ENCODE measurements at places on chromosomes 5 and 9.
A peak's percentile ranks its signal among the peaks of the same experiment; 100 is the strongest.

GRCh38 chr9:5617749-5618148 is 11.2 kb upstream of the RIC1 start:
- DNase-seq, result no peak

GRCh38 chr9:36286388-36286787 is 28.1 kb upstream of the GNE start:
- DNase-seq, result no peak

GRCh38 chr9:110338143-110338542 is 480 bp upstream of the TXNDC8 start:
- DNase-seq, result no peak

DNA sequence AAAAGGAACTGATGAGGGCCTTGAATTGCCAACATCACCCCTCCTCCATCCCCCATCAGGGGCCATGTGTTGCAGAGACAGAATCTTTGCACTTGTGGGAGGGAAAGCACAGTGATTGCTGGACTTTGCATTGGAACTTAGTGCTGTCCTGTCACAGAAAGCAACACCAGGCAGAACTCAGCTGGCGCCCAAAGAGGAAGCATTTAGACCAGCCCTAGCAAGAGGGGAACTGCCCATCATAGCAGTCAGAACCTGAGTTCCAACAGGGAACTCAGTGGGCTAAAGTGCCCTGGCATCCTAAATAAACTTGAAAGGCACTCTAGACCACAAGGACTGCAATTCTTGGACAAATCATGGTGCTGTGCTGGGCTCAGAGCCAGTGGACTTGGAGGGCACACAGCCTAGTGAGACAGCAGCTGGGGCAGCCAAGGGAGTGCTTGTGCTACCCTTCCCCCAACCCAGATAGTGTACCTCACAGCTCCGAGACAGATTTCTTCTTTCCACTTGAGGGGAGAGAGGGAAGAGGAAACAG is 128.1 kb downstream of the ACTL7B start:
- no peak for DNase-seq

DNA sequence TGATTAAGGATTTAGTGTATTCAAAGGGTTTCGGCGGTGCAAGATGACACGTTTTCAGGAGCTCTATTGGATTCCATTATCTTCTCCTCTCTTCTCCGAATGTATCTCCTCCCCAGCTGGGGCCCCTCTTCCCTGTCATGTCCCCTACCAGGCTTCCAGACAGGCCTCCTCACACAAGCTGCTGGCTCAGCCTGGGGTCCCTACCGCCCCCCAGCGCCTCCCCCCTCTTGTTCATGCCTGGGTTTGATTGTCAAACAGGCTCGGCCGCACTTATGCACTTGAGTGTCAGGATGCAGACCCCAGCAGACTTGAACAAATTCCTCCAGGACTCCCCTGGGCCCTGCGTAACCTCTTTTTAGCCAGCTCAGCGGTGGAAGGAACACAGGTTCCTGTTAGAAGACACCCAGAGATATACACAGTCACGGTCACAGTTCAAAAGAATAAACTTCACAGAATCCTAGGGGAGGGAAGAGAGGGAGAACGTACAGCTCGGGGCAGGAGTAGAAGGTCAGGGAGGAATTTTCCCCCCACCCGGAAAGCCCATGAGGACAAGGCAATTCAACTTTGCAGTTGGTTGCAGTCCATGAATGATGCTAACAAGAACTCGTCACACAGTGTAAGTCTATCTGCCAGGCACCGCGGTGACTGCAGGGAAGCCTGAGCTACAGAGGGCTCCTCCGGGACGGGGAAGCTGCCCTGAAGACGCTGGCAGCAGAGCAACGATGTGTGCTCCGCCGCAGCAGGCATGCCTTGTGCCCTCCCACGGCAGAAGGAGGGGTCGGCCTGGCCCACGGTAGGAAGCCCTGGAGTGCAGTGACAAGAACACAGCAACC is 560.0 kb downstream of the BNC2 start:
- DNase-seq, result no peak

- DNase-seq, result peak; percentile 70
Measured at GRCh38 chr5:80255811-80256712, at the start of gene SERINC5. SERINC5 (minus strand) TSS chr5:80256048; CDS start chr5:80255922, 126 bp downstream.

GRCh38 chr9:38162332-38163211 is 93.5 kb upstream of the SHB start:
- no peak for DNase-seq

GRCh38 chr9:2260417-2261306 is 245.5 kb downstream of the SMARCA2 start:
- DNase-seq, result no peak

GRCh38 chr5:63055421-63055820 is 476.8 kb downstream of the LRRC70 start:
- no peak for DNase-seq

DNA sequence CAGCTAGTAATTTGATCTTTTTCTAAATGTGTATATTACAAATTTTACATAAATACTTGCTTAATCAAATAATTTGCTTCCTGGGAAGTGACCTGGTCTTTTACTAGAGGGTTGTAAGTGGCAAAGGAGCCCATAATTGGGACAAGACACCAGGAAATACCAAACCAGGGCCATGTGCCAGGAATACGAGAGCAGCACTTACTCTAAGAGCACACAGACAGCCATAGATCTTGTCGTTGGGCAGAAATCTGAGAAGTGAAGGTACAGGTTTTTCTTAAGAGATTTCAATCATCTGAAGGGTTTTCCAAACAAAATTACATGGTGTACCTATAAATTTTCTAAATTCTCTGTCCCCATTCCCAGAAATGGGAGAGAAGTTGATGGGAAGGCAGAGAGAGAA is 179.3 kb downstream of the HINT1 start:
- no peak for DNase-seq

- no peak for DNase-seq
Measured at GRCh38 chr9:38022995-38023394, 46.0 kb downstream of the SHB start.

GRCh38 chr5:91049112-91049511 is 334.0 kb downstream of the ARRDC3 start:
- DNase-seq, result no peak

DNA sequence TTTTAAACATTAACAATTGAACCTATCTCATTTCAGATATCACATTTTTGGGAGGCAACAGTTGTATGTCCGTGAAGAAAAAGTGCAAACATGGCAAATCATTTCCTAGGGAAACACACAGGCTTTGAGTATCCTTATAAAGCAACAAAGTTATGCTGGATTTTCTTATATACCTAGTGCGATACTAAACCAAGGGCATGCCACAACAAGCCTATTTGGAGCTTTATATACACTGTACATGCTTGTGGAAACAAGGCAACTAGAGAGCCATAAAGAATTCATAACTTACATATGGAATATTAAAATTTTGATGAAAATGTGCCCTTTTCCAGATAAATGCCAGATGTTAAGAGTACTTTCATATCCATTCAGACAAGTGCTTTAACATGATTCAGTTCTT is 191.4 kb downstream of the DCP2 start:
- no peak for DNase-seq

DNA sequence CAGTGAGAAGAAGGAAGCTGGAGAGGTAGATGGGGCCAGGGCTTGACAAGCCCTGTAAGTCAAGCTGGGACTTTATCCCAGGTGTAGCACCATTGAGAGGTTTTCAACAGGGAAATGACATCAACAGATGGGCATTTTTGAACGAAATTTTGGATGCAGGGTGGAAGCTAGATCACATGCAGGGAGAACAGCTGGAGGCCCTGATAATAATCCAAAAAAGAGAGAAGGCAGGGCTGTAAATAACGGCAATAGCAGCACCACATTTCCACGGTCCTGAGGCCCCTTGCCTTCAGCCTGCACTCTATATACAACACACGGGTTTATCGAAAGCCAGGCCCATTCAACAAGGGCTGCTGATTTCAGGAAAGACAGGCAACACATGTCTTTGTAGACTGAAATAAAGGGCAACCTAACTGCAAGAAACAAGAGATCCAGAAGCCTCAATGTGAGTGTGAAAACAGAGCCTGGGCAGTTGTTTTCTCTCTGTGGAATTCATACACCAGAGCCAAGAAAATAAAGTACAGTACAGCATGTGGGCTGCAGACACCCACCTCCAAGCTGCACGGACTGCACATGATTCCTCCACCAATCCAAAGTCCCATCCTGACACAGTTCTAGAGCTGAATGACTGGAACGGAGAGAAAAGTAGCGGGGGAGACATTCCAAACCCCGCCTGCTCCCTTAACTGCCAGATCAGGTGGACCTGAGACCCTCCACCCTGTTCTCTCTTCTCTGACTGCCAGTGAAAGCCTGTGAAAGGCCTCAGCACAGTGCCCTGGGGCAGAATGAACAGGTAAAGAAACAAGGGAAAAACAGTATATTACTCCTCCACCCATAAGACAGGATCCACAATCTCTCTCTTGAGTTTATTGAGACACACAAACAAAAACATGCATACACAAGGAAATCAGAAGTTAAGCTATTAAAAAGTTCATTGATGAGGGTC is 36.3 kb downstream of the KLHL3 start:
- no peak for DNase-seq

DNA sequence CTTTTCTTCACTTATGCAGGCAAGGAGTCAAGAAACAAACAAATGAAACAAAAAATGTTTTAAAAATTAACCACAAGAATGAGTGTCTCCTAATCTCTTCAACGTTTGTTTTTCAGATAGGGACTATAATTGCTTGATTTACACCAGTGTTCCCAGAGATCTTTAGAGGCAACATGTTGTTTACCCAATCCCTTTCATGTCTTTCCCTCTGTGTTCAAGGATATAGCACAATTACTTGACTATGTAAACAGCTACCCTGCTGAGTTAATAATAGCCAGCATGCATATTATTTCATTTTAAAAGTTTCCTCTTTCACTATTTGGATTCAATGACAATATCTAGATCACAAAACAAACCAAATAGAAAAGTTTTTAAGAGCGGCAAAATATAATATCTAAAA is 25.1 kb upstream of the SHISAL2B start:
- no peak for DNase-seq

GRCh38 chr5:114255260-114255659 is 106.6 kb upstream of the KCNN2 start:
- no peak for DNase-seq

- no peak for DNase-seq
Measured at GRCh38 chr9:97959585-97959984, 21.6 kb upstream of the HEMGN start.

- DNase-seq, result no peak
Measured at GRCh38 chr9:91255327-91255726, 106.4 kb downstream of the AUH start.

DNA sequence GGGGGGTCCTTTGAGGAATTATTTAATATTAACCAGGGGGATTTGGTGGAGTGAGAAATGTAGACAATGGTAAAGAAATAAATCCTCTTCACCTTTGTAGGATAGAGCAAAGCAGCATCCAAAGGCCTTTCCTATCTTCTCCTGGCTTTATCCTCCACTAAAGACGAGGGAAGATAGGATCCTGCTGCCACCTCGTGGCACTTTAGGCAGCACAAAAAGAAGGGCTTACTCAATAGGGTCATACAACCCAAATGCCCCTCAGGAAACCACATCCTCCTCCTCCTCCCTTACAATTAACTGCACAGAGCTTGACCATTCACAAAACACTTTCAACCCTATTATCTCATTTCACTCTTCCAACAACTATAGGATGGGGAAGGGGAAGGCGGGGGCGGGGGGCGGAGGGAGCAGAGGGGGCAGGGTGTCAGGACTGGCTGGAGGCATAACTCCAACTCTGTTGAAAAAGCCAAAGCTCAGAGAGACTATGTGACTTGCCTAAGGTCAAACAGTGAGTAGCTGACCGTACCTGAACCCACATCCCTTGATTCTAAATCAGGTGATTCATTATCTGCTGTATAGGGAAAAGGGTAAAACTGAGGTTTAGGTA is 45.4 kb upstream of the MYOT start:
- DNase-seq, result no peak

DNA sequence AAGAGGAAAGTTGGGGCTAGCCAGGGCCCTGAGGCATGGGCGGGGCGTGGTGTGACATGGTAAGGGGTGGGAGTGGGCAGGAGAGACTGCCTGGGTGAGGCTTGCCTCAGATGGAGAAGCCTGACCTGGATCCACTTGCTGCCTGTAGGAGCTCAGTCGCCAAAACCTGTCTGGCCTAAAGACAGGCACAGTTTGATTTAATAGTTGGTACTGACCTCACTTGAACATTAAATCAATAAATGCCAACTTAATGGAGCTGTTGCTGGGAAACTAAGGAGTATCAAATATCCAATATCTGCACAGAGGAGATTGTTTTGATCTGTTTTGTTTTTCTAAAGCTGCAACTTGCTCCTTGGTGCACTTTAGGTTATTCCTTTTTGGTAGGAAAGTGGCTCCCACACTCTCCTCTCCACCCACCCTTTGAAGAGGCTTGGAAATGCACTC is 86.4 kb downstream of the RCL1 start:
- DNase-seq, result no peak

GRCh38 chr5:104344809-104345208 is 782.2 kb upstream of the NUDT12 start:
- no peak for DNase-seq

GRCh38 chr9:17487467-17487866 is 91.4 kb upstream of the SH3GL2 start:
- no peak for DNase-seq

- DNase-seq, result no peak
Measured at GRCh38 chr5:57931352-57931751, 448.7 kb upstream of the ACTBL2 start.

DNA sequence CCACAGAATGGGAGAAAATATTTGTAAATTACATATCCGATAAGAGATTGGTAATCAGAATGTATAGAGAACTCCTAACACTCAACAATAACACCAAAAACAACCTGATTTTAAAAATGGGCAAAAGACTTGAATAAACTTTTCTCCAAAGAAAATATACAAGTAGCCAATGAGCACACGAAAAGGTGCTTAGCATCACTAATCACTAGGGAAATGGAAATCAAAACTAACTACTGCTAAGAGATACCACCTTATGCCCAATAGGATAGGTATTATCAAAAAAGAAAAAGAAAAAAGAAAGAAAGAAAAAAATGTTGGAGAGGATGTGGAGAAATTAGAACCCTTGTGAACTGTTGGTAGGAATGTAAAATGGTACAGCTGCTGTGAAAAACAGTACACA is 212.1 kb downstream of the TLR4 start:
- no peak for DNase-seq

DNA sequence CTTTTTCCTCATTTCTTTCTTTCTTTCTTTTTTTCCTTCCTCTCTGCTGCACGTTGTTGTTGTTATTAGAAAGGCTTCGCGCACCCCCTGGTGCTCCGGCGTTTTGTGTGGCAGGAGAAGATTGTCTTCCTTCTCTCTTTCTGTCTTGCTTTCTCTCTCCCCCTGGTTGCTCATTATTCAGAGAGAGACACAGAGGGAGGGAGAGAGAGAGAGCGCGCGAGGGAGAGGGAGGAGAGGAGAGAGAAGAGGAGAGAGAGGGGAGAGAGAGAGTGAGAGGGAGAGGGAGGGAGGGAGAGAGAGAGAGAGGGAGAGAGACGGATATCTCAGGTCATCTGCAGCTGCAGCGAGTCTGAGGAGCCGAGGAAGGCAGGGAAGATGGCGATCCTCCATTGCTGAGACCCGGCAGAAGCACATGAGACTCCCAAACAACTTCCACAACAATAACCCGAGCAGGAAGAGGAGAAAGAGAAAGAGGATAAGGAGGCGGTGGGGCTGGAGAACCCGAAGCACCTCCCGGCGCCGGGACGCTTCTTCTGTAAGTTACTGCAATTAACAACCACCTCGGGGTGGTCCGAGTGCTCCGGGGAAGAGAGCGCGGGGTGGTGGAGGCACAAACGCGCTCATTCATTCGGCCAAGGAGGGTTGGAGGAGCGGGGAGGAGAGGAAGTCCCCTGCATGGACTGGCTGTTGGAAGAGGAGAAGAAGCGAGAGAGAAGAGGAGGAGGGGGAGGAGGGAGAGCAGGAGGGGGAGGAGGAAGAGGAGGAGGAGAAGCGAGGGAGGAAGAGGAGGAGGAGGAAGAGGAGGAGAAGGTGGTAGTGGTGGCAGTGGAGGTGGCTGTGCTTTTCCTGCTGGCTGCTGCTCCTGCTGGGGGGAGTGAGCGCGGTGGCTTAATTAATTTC is at the start of gene ZNF462:
TSS of gene ZNF462 (plus strand) at position 346 of the 900 bp plus-strand sequence. CDS start 60,218 bp downstream, outside the sequence.
- no peak for DNase-seq
